Tongue (tissue), 3 donors: ENCODE measurements at places on chromosomes 4 and X. TPM values are rescaled to one million over a fixed set of nuclear protein-coding genes. Genes with fewer than 3 reads are reported as not detected.

DNA sequence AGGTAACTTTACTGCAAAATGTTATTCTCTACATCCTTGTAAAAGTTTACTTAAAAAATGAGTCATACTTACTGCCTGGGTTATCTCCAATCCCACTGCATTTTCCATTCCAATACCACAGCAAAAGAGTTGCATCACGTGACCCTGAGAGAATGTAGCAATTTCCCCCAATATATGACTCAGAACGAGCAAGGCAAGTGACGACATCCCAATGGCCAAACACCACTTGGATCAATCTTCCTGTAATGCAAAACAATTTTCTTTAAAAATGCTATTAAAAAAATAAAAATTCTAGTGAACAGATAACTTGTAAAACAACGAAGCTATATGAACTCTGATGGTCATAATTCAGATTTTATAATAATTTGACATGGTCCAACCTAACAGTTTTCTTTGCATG, 224.3 kb downstream of the DCLK2 start:
- no peak for DNase-seq

Gene SPANXA1
- total RNA-seq: not detected

GRCh38 chrX:30220661-30221060, 5.3 kb downstream of the MAGEB2 start:
- no peak for DNase-seq

Gene GAB1
- 49.6 TPM for total RNA-seq

DNA sequence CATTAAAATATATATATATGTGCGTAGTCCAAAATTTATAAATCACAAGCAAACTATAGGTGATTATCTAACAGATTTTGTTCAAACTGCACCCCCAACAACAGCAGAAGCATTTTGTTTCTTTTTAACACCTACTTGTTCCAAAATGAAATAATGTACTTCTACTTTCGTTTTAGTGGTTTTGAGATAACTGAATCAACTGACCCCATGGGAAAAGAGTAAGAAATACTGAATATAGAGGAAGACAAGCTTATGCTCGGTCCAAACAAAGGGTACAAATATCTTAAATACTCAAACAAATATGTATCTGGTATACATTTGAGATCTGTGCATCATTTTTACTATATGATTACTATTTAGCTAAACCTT, 22.4 kb downstream of the MAP7D3 start:
- DNase-seq: no peak

DNA sequence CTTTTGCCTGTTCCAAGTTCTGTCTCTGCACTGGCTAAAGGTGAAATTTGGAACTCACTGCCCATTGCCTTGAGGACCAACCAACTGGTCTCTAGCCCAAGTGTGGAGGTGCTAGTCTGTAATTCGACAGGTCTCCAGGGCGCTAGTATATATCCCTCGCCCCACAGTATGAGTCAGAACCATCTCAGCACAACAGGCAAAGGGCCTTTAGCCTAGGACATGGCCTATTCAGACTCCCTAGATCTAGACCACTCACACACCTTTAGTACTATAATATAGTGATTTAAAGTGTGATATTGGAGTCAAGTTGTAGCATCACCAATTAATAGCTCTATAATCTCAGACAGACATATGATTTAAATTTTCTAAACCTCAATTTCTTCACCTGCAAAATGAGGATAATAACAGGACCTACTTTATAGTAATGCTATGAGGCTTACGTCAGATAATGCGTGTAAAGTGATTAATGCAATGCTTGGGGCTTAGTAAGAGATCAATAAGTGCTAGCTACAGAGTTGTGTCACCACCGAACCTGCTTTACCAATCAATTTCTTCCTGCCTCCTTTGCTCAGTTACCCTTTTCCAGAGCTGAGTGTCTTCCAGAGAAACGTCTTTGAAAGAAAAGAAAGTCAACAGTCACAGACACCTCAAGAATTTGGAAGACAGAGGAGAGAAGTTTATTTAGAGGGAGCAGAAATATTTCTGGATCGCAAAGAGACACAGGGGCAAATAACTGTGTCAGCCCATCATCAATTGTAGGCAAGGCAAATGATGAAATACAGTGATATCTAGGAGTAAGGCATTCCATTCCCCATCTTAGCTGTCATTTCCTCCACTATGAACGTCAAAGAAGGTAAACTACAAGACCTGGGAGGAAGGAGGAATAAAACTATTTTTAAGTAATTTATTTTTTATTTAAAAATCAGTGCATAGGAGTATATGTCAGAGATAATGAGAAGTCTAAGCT, 2.3 kb downstream of the NOX1 start:
- no peak for DNase-seq

- DNase-seq: no peak
These were observed 36.2 kb downstream of the RGS12 start for GRCh38 chr4:3328814-3329663.

DNA sequence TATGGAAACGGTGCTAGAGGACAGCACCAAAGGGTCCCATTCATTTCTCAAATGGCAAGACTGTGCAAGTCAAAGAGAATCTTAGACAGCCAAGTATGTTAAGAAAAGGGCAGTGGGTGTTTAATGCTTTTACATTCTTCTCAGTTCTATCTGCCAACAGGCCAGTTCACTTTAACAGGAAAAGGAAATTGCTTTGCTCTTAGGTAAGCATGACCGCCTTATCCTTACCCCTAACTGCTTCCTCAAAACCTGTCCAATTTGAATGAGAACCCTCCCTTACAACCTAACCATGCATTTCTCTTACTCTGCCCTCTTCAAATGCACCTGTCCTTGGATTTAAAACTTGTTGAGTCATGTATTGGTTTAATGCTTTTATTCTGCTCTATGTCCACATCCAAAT, 44.5 kb upstream of the BLTP1 start:
- DNase-seq: no peak

Gene HERC6
- 18.1 TPM for total RNA-seq

- no peak for DNase-seq
These were observed 10.2 kb downstream of the GASK1B start for GRCh38 chr4:158162631-158163030.

DNA sequence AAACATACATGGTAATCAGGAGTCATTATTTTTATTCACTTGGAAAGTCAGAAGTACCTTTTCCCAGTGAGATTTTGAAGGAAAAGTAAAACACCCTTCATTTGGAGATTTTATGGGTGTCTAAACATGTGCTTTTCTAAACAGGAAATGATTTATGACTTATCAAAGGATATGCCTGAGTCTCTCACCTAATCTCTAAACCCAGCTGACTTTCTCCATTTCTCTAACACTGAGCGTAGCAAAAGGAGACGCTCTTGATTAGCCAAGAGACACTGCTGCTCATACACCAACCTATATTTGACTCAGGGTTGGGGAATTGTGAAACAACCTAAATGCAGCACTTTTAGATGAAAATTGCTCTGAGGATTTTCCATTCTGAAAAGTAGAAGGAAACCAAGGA, 468.5 kb upstream of the FTHL17 start:
- no peak for DNase-seq

Gene POU4F2
- not detected for total RNA-seq

- DNase-seq: peak; percentile 75
These were observed 128.5 kb downstream of the PRSS12 start for GRCh38 chr4:118224243-118224829.

DNA sequence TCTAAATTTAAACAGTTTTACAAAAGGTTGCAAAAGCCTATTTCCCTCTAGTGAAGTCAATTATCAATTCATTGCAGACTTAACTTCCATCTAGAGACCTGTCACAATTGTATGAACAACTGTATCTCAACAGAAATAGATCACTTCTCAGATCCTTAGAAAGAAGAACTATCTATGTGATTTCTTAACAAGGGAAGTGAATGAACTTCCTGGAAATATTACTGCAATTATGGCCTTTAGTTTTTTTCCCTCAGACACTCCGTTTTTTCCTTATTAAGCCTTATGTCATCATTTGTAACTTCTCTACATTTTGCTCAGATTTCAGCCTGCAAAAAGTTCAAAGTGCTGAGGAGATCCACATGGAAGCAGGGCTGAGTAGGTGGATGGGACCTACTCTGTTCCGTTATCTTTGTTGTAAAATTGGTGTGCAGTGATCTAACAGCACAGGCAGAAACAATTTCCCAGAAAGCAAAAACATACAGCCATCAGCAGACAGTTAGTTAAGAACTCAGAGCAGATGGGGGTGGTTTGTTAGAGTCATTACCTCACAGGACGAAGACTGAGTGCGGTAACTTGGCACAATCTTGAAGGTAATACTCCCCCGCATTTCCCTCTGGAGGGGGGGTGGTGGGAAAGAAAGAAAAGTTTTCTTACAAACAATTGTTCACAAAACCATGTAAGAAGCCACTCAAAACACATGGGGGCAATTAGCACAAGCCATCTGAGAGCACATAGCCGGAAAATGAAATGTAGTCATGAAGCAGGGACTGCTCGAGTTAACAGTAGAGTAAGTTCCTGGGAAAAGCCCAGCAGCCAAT, 112.3 kb downstream of the NYX start:
- peak; percentile 46 for DNase-seq

Gene ZCCHC12
- 0.51 TPM for total RNA-seq

- DNase-seq: no peak
These were observed 821 bp downstream of the PLK4 start for GRCh38 chr4:127881563-127881864.

DNA sequence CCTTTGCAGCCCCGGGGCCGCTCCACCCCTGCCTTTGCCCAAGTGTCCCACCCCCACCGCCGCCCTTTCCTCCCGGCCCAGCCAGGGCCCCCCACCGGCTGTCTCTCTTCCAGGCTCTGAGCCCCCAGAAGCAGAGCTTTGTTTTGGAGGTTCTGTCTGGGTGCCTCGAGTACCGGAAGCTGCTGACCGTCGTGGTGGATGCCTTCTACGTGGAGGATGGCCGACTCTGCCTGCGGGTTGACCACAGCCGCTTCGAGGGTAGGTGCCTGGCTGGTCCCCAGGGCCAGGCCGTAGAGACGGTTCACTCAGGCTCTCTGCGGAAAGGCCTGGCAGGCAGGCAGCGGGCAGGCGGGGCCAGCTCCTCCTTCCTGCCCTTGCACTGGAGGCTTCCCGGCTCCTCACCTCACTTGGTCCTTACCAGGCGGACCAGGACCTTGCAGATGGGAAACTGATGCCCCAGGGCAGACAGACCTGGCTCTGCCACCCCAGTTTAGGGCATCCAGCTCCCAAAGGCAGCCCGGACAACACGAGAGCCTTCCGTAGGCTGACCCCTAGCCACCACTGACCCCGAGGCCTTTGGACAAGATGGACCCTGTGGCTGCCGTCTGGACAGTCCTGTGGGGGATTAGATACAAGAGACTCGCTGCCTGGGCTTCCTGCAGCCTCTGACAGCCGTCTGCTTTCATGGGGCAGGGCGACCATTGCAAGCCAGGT, 18.2 kb downstream of the CFAP99 start:
- no peak for DNase-seq

GRCh38 chrX:106684207-106684606, 42.3 kb upstream of the RNF128 start:
- DNase-seq: no peak

GRCh38 chr4:48767055-48767929, 12.8 kb downstream of the FRYL start:
- DNase-seq: no peak

Gene HHIP
- total RNA-seq: 4.4 TPM

Gene CETN2
- 23.1 TPM for total RNA-seq
